Activated naive CD8-positive, alpha-beta T cell treated with anti-CD3 and anti-CD28 coated beads, Interleukin-2, amount 50 U/mL, for 16 hours (primary cell): ENCODE measurements at places on chromosomes 3 and 15.

GRCh38 chr15:99502182-99502581, 63.6 kb upstream of the MEF2A start:
- no peak for DNase-seq

DNA sequence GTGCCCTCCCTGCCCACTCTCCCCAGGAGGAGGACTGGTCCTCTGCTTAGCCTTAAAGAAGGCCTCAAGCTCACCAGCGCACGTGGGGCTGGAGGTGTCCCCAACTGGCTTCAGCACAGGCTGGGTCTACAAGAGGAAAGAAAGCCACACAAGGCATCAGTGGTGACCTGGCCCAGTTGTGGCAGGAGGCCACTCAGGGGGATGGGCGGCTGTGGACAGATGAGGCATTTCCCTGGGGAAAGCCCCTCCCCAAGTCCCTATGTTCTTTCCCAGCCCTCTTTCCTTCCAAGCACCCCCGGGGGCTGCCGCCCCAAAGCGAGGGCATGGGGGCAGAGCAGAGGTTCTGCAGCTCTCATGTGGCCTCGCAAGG, 155.2 kb upstream of the TLE3 start:
- no peak for DNase-seq

GRCh38 chr15:49815526-49815925, 194.7 kb downstream of the DTWD1 start:
- no peak for DNase-seq

DNA sequence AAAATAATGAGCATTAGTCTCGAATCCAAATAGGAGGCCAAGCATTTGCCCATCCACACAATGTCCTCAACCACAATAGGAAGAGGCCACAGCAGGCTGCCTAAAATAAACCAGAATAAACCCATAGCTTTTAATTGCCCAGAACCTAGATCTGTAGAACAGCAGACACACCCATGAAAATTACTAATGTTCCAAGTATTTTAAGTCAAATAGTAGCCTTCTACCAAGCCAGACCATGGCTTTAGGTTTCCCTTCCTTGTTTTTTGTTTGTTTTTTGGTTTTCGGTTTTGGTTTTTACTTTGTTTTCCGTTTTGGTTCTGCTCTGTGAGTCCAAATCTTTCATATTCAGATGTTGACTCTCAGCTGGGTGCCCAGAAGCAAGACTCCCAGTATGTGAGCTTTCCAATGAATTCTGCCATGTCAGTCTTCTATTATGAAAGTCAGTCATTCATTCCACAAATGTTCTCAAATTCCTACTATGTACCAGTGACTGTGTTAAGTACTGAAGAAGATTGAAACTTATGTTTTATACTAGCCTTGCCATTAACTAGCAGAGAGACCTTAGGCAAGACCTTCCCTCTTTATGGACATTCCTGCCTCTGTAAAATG, 57.8 kb upstream of the BOC start:
- no peak for DNase-seq

DNA sequence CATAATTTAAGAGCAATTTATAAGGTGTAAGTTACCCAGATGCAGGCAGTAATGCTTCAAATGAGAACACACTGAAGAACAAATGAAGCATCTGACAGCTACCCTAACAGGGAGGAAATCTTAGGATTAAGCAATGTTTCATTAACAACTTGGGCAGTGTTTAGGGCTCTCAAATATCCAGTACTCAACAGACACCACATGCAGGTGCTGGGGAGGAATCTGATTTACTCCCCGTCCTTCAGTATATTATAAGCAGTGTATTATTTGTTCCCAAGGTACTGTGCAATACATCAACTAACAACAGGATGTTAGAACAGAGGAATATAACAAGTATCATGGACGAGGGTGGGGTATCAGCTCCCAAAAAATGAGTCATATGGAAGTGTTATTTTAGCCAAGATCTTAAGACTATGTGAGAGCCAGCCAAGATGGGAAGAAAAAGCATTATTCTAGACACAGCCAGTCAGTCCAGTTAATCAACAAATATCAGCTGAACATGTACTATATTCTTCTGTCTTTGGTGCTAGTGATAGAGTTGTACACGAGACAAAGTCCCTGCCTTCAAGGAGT, 20.4 kb downstream of the BTBD1 start:
- no peak for DNase-seq

DNA sequence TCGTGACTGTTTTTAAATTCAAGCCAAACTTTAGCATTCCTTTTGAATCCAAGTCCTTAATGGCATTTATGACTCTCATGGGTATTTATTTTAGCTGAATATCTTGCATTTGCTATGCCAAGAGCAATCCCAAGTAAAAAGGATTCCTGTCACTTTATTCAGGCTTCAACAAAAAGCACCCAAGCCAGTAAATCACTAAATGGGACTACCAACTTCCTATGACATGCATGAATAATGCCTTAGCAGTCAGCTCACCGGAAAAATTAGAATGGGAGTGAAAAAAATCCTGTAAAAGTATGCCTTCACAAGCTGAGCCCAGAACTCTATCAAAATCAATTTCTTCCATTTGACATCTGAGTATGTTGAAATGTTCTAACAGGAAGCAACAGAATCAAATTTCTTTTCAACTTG, 1297.9 kb downstream of the ROBO2 start:
- DNase-seq: no peak

DNA sequence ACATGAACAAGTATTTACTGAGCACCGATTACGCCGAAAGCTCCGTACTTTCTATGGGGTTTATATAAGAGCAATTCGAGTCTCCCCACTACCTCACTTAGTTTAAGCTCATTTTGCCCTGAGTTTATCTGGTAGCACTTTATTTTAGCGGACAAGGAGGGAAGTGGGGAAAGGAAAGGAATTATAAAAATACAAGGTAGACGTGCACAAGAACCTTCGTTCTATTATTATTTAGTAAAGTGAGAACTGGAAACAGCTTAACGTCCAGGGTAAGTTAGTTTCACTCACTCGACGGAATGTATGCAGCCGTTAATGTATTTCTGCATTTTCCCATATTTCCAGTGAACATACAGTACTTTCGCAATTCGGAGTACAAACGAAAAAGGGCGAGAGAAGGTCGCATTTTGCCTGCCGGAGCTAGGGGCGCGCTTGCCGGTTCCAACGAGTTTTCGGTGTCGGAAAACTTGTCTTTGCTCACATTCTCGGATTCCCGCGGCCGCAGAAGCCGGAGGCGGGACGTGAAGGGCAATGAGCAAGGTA, 1.2 kb upstream of the STT3B start:
- DNase-seq: no peak

- DNase-seq: no peak
Observed at GRCh38 chr3:51673802-51674654, 3.0 kb downstream of the TEX264 start.

DNA sequence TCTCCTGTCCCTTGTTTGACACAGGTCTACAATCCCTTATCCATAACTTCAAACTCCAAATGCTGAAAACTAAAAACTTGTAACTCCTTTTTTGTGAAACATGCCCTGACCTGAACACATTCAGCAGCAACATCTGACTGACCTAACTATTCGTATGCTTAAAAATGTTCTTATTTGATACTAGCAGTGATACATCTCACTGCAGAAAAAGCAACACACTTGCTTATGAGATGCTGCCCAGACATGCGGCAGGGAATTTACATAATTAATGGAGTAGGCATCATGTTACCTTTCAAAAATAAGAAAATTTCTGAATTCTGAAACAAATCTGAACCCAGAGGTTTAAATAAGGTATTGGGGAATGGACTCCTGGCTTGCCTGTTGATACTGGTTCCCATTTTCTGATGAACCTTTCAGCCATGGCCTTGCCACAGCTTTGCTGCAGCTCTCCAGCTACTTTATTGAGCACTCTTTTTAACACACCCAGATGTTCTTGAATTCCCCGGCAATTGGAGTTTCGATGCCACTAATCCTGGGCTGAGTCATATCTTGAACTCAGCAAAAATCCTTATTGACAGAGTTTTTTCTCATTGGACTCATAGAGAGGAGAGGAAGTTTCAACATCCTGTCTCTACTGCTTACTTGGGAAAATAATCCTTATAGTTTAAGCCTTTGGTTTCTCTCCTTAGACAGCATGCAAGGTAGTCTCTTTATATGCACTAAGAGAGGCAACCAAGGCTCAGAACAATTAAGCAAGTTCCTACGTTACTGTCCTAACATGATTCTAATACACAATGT, 296.6 kb upstream of the LMCD1 start:
- no peak for DNase-seq

GRCh38 chr15:89184886-89185526, 36.4 kb downstream of the RLBP1 start:
- DNase-seq: no peak

GRCh38 chr15:60221356-60221755, 176.4 kb downstream of the ANXA2 start:
- no peak for DNase-seq

- DNase-seq: no peak
Observed at GRCh38 chr3:139427283-139428060, 38.0 kb upstream of the COPB2 start.

DNA sequence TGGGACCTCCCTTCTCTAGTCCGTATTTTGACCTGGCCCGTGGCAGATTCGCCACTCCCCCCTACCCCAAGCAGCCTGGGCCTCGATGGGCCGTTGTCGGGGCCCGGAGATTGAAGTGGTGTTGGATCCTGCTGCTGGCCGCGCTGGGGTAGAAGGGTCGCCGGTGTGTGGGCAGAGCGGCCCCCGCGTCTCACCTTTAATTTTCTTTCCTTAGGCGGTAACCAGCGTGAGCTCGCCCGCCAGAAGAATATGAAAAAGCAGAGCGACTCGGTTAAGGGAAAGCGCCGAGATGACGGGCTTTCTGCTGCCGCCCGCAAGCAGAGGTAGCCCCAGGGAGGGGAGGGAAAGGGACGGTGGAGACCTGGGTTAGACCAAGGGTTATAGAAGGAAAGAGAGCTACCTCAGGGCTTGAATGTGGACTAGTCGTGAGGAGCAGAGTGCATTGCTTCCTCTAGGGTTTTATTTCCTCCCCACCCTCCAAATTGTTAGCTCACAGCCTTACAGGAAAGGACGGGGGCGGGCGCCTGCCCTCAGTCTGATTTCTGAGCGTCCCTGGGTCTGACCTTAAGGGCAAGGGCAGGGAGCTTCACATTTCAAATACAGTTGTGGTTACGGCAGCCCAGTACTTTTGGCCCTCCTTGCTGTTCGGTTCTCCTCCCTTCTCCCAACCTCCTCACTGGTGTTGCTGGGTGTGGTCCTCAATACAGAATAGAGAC, 799 bp downstream of the SERF2 start:
- DNase-seq: no peak

DNA sequence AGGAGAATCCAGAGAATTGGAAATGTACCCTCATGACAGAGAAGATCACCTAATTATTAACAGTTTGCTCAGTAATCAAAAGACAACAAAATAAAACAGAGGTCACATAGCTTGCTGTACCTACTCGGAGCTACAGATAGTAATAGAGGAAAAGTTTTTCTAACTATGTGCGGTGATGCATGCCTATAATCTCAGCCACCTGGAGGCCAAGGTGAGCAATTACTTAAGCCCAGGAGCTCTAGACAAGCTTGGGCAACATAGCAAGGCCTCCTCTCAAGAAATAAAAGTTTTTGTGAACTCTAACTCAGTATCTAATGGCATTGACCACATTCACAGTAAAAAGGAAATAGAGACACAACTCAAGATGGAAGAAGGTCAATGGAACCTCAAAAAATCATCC, 243.6 kb downstream of the ATP8B4 start:
- DNase-seq: no peak

- DNase-seq: no peak
Observed at GRCh38 chr15:36921484-36922091, 178.8 kb downstream of the MEIS2 start.

DNA sequence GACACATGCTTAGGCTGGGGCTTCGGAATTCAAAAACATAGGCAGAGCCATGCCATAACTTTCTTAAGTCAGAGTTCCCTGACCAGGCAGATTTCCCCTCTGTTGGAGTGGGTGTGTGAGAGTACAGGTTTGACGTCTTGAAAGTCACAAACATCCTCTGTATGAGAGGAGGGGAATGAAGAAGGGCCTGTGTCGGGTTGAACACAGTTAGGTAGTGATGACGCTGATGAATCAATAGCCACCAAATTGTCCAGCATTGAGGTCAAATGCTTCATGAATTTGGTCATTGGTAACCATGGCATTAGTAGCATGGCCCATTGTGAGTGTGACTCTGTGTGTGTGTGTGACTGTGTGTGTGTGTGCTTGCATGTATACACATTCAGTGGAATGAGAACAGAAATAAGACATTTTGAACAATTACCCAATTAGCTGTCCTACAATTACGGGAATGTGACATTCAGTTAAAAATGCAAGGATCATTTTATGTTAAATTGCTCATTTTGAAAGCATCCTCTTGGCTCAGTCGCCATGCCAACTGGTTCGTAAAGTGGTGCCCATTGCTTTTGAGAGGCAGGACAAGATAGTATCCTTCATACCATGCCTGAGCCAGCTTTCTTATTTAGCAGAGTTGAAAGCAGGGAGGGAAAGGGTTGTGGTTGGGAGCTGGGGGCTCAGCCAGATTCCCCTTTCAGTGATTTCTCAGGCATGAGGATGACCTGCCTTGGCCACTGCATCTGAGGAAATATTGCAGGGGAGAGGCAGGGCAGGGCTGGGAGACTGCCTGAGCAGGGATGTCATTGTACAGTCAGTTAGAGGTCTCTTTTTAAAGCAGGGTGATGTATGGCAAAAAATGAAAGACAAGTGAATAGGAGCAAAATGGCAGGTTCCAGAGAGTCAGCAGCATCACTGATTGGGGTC, 35.4 kb downstream of the RBP2 start:
- no peak for DNase-seq

DNA sequence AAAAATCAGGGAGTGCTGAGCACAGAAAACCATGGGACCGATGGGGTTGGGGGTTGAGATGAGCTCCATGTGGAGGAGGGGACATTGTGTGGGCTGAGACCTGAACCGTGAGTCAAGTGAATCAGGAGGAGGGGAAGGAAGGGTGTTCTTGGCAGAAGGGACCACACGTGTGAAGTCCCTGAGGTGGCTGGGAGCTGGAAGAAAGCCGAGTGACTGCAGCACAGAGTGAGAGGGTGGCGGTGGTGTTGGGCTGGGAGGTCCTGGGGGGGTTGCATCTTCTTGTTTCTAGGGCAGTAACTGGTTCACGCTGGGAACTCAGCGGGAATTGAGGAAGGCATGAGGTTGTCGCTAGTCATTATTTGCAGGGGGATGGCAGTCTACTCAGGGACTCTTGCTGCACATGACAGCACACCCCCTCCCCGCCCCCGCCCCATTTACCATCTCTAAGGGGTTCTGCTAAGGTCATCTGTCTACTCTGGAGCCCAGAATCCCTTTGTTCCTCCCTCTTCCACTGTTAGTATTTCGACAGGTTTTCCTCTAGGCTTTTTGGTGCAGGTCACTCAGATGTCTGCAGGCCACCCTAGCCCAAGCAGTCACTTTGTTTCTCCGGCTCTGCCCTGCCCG, 254.3 kb downstream of the TLE3 start:
- no peak for DNase-seq

GRCh38 chr15:22979238-22980188, 655 bp downstream of the CYFIP1 start:
- DNase-seq: no peak

DNA sequence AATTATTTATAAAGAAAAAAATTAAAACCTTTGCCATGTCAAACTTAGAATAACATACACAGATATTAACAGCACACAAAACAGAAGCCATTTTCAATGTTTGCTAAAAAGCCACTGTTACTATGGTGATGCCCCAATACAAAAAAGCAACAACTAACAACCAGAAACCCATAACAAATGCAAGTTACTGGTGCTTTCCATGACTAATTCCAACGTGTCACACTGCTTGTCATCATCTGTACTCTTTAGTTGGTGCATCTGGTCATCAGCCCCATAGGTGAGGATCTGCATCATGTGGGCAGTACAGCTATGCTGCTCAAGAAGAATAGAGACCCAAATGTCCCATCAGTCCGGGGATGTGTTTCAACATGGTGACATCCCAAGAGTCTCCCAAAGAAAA, 52.8 kb downstream of the ATP8B4 start:
- no peak for DNase-seq

- DNase-seq: no peak
Observed at GRCh38 chr3:105533960-105534359, 167.3 kb downstream of the ALCAM start.
